ENCODE measurements at places on chromosomes 4 and X.

DNA sequence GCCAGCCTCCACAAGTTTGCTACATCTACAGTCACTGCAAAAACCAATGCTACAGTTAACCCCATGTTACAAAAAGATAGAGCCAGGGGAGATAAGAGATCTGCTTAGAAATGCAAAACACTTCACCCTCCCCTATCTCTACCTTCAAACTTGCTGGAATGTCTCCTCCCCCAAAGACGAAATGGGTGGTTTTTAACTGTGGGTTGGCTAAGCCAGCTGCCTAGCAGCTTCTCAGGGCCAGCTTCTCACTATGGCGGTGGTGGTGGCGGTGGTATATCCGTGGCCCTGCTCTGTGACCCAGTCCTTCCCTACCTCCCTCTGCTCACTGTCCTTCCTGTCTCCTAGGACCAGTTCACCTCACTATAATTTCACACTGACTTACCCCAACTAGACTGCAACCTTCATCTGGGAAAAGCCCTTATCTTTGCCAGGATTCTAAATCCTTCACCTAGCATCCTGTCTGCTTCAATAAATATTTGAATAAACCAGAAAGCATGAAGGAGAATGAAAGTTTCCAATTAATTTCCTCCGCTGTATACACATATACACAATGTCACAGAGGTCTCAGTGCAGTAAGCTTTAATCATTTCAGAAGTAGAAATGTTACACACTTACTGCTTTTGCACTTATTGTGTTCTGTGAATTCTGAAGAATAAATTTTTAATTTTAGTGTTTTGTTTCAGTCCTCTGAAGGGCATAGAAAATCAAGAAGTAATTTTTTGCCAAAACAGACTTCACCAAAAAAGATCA, 46.3 kb downstream of the SH3KBP1 start:
- no peak for DNase-seq

DNA sequence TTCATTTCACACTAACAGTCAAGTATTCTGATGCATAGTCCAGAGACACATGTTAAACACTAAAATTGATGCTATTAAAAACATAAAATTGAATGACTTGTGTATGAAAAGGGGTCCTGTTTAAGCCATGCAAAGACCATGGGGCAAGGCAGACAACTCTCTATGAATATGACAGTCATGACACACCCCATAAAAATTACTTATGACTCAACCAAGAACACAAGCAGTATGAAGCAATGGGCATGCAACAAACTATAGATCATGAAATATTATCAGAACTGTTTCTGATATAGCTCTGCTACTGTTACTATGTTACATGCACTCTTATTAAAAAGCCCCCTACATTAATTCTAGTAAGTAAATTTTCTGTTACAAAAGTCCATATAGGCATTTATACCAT, 57.5 kb upstream of the ZCCHC13 start:
- DNase-seq: no peak

GRCh38 chr4:73230865-73231517, 27.6 kb downstream of the ANKRD17 start:
- no peak for DNase-seq

DNA sequence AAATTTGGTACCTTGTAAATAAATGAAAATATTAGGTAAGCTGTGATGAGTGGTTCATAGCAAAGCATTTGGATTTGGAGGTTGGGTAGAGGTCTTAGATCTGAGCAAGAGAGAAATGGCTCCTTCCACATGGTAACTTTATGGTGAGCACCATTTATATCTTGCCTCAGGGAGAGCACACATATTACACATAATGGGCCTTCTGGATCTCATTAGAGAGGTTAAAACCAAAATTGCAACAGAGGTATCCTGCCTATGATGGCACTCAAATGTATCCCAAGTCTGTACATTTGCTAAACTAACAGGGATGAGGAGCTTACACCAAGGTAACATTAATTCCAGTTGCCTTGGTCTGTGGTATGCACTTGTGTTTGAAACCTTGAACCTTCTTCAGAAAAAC, 87.1 kb upstream of the PUDP start:
- no peak for DNase-seq

DNA sequence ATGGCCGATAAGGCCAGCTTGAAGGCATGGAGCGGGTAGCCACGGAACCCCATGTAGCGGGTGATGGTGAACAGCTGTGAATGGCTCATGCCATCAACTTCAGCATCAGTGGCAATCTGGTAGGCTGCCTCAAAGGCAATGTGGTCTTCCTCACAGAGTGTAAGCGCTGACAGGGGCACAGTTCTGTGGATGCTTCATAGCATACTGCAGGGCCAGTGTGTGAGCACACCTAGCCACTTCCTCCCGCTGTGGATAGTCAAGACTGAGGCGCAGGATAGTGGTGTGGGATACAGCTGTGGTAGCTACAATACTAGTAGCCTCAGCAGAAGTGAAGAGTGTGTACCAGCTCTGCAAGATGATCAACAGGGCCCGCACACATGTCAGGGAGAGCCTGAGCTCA, 40.5 kb downstream of the C4orf33 start:
- no peak for DNase-seq

DNA sequence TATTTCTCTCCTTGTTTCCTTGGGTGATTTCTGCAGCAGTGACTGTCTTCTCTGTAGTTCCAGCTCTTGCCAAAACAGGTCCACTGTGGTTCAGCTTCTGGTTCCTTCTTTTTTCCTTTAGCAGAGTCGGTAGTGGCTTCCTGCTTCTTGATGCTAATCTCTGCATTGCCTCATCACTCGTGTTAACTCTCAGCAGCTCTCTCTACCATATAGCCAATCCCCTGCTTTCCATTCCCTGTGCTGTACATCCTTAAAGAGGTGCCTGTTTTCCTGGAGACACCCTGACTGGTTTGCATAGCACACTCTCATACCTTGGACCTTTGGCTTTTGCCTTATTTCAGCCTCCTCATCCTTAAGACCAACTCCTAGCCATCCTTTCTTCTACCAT, 191.2 kb upstream of the LNX1 start:
- no peak for DNase-seq

DNA sequence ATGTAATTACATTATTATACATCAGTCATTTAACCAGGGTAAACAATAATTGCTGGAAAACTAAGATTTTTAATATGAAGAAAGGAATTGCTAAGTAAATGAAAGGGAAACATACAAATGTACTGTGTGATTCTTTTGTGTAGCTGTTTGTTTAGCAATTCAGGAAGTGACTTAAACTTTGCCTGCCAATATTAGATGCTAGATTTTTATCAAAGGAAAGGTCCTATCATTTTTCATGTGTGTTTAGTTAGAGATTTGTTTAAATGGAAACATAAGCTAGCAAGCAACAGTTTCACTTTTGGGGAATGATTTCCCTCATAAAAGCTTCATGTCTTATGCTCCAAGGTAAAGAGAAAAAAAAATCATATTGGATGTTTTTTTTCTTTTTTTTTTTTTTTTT, 95.1 kb upstream of the LIMCH1 start:
- no peak for DNase-seq

GRCh38 chr4:2290488-2290887, 28.6 kb upstream of the MXD4 start:
- DNase-seq: no peak

GRCh38 chrX:38363046-38363445, 10.6 kb downstream of the OTC start:
- no peak for DNase-seq

DNA sequence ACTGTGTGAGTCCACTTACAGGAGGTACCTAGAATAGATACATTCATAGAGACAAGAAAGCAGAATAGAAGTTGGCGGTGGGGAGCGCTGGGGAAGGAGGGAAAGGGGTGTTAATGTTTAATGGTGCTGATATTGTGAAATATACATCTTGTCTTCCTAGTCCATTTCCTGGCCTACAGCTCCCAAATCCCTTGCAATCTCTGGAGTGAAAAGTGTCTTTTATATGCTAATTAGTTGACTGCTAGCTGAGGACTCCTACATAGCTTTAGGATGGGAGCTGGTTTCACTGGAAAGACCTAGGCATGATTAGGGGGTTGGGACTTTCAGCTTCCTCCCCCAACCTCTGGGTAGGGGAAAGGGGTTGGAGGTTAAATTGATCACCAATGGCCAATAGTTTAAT, 36.0 kb downstream of the FUNDC1 start:
- DNase-seq: no peak
